ENCODE measurements at places on chromosomes 6 and 20.

- DNase-seq, result no peak
Observed at GRCh38 chr6:158041788-158042187, 60.1 kb downstream of the SYNJ2 start.

GRCh38 chr6:112117554-112117953, 30.2 kb downstream of the FAM229B start:
- DNase-seq, result no peak

GRCh38 chr6:163554032-163554431, 139.5 kb downstream of the QKI start:
- DNase-seq, result no peak

DNA sequence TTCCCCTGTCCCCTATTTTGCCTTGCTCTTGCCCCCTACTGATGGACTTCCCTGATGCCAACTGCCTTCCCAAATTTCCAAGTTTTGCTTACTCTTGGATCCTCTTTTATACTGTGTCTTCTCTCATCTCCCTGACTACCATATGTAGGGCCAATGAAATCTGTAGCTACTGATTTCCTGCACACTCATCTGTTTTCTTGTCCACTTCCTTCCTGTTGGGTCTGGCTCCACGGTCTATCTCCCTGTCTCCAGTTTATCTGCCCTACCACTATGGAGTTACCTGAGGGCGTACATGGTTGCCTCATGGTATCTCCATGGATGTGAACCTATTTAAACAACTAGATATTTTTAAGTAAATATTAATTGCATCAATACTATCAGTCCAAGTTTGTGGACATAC, 140.3 kb upstream of the MCHR2 start:
- DNase-seq, result no peak

DNA sequence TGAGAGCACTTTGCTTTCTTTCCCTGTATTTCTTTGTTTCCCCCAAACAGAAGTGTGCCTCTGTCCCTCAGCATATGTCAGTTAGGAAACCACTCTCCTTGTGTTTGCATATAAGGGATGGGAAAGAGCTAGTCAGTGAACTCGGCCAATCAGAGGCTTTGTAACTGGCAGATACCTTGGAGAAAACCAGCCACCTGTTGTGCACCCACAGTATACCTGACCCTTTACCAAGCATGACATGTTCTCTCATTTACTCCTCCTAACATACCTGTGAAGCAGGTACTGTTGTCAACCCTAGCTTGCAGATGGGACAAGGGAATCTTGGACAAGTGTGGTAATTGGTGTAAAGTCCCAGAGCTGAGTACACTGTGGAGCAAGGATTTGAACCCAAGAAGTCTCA, 96.1 kb upstream of the FAM8A1 start:
- no peak for DNase-seq

- DNase-seq, result no peak
Observed at GRCh38 chr6:143146186-143146851, 85.6 kb downstream of the AIG1 start.

- no peak for DNase-seq
Observed at GRCh38 chr6:39901670-39902069, 32.6 kb downstream of the MOCS1 start.

DNA sequence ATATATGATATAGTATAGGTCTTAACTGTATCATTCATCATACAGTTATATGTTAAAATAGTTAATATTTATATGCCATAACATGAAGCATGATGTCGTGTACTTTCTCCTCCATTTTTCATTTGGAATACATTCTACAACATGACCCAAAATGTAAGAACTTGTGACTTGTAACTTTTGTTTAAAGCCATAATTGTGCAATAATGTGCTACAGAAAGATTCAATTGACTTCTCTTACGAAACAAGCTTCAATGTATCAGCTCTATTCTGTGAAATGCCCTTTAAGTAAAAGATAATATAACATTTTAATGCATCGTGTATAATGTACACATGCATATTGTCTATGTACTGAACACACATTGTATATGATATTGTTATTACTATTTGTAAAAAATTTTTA, 76.7 kb upstream of the FABP7 start:
- no peak for DNase-seq

- no peak for DNase-seq
Observed at GRCh38 chr6:74604279-74604678, 601.6 kb downstream of the COL12A1 start.

GRCh38 chr6:16127471-16127870, 1.4 kb upstream of the MYLIP start:
- DNase-seq, result no peak

DNA sequence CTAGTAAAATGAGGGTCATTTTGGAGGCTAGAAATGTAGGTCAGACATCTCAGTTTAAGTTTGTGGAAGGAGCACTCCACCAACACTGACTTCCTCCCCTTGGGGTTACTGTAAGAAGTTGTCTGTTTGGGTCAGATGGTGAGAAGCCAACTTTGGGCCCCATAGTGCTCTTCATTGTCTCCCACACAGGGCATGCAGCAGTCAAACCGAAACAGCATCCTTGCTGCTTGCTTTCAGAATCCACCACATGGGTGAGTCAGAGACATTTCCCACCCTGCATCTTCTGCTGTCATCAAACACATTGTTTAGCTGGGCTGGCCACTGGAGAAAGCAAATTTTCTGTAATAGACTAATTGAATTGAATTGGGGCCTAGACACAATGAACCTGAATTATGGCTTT, 16.8 kb downstream of the IL17F start:
- no peak for DNase-seq

- no peak for DNase-seq
Observed at GRCh38 chr6:170440437-170440836, 112.7 kb downstream of the PSMB1 start.

DNA sequence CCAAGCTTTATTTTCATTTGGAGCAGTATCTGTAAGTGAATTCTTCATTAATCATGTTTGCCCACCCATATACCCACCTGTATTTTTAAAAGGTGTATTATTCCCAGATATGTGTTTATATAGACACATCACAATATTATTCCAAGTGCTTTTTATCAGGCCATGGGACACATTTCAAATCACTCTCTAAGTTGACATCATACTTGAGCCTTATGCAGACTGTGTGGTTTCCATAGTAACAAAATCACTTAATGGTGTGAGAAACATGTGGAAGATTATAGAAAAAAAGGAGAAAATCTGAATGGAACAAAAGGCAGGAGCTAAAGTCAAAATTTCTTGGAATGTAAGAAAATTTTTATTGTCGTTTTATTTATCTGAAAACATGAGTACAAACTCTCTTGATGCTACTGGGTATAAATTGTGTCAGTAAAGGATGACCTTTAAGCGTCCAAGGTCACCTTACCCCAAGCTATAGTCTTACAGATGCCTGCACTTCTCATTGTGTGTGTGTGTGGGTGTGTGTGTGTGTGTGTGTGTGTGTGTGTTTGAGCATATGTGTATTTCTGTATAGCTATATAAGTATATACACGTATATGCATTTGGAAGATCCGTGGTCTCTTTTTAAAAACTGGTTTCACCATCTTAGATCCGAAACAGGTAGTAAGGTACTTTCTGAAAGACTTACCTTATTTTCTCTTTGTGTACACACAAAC, 79.8 kb upstream of the CCN6 start:
- no peak for DNase-seq

- no peak for DNase-seq
Observed at GRCh38 chr20:6185268-6185667, 62.4 kb upstream of the FERMT1 start.
